ENCODE measurements at places on chromosomes 2 and 18.

GRCh38 chr2:151280271-151280670, 9.2 kb downstream of the NMI start:
- DNase-seq: no peak

DNA sequence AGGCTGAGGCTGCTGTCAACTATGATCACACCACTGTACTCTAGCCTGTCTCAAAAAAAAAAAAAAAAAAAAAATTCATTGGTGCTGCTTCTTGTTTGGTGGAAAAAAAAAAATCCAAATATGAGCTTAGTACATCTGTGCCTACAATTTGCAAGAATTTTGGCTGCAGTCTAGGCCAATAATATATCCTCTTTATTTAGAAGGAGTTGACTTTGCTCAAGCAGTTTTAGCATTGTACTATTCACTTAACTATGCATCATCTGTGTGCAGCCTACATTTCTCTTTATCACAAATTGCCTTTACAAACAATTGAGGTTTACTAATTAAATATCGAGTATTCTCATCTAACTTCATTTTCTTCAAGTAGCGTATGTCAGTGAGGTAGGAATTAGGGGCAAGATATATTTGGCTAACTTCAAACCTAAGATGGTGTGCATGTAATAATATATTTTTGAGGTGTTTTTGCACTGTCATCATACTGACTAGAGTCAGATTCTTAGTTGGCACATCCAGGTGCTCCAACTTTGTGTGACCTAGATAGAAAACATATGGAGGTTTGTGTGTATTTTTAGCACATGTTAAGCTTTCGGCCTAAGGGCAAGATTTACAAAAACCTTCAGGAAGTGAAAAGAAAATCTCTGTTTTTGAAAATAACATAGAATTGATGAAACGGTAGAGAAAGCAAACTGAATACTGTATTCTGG, 51.8 kb downstream of the PMS1 start:
- no peak for DNase-seq

GRCh38 chr2:86284987-86285386, 52.4 kb downstream of the REEP1 start:
- no peak for DNase-seq

- no peak for DNase-seq
Measured at GRCh38 chr2:60984720-60985119, 32.8 kb upstream of the PEX13 start.

- DNase-seq: peak; percentile 85
Measured at GRCh38 chr2:12716282-12717190, at the start of gene TRIB2. TRIB2 (plus strand) TSS chr2:12716936; CDS start chr2:12718308, 1,372 bp downstream.

GRCh38 chr2:201786471-201786870, 5.7 kb upstream of the ALS2 start:
- DNase-seq: no peak

- no peak for DNase-seq
Measured at GRCh38 chr2:85401844-85402243, 8.3 kb downstream of the CAPG start.

- no peak for DNase-seq
Measured at GRCh38 chr2:190640117-190640516, 8.8 kb upstream of the NAB1 start.

GRCh38 chr2:133838642-133839365, 270.5 kb upstream of the NCKAP5 start:
- DNase-seq: no peak

DNA sequence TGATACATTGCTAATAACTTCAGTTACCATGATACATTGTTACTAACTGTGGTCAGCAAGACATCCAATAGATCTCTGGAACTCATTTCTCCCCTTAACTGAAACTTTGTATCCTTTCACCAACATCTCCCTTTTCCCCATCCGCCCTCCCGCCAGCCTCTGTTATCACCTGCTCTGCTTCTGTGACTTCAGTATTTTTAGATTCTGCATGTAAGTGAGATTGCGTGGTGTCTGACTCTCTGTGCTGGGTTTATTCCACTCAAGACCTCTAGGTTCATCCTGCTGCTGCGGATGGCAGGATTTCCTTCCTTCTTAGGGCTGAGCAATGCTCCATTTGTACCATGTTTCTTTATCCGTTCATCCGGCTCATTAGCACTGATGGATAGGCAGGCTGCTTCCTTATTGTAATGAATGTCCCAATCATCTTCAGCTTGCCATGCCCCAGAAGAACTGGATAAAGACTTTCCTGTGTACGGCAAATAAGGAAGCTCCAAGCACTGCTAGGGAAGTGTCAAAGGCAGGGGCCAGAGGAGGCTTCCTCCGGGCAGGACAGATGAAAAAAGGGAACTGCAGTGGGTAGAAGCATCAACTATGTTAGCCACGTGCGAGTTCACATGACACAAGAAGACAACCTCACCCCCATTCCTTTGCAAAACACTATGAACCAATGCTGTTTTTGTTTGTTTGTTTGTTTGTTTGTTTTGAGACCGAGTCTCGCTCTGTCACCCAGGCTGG, 113.4 kb downstream of the EIPR1 start:
- DNase-seq: no peak

GRCh38 chr2:140085674-140086073, 1305.5 kb upstream of the NXPH2 start:
- no peak for DNase-seq

GRCh38 chr18:44742718-44743311, 62.1 kb downstream of the SETBP1 start:
- no peak for DNase-seq

DNA sequence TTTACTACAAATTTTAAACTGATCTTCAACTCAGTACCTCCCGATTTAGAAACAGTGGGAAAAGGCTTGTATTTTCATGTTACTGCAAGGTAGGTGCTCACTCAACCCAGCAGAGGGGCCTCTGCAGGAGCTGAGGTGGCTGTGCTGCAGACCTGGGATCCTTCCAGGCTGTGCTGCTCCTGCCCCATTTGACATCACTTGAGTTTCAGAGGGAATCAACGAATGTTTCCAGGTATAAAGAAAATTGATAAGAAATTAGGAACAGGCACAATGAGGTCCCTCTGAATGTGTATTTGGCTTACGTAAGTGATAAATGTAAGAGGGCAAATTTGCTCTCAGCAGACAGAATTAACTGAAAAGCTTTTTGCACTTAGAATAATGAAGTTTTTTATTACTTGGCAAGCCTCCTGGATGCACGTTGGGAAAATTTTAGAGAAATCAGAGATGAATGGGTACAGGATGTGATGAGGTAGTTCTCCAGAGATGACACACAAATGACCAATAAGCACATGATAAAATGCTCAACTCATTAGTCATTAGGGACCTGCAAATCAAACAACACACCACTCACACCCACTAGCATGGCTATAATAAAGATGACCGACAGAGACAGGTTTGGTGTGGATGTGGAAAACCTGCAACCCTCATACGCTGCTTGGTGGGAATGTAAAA, 114.0 kb downstream of the NOL10 start:
- no peak for DNase-seq

- peak; percentile 30 for DNase-seq
Measured at GRCh38 chr2:88874063-88874657, 182.7 kb downstream of the RPIA start.

DNA sequence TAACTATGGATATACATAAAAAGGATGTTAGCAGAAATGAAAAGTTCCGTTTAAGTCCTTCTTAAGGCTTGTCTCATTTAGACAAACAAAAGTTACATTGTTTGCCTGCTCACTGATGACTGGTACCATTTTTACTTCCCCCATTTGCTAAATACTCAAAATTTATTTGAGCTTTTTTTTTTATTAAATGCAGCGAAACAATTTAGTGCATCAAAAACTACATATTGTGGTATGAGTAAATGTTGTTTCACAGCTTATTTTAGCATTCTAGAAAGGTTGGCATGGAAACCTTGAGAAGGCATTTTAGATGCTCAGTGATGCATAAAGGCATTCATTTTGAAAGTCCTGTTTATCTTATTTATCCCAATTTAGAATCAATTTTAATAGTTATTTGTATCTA, 100.0 kb downstream of the MAP2 start:
- DNase-seq: no peak

- DNase-seq: no peak
Measured at GRCh38 chr18:78640246-78640995, 339.2 kb upstream of the SALL3 start.

- DNase-seq: no peak
Measured at GRCh38 chr2:168784993-168785392, 17.4 kb upstream of the NOSTRIN start.

DNA sequence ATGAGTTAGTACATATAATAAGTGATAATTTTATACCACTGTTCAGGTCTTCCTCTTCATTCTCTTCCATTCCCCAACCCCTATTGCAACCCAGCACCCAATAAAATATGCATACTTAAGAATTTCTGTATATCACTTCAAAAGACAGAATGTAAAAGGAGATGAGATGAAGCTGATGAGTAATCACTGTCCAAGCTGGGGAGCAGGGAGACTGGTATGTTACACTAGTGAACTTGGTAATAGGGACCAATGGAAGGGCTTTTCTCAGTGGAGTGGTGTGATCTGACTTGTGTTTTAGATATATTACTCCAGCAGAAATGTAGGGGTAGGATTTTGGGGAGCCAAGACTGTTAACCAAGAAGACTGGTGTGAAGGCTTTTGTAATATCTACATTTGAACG, 18.0 kb upstream of the ARHGAP28 start:
- DNase-seq: no peak

- DNase-seq: no peak
Measured at GRCh38 chr18:27394687-27395086, 209.6 kb upstream of the CHST9 start.

DNA sequence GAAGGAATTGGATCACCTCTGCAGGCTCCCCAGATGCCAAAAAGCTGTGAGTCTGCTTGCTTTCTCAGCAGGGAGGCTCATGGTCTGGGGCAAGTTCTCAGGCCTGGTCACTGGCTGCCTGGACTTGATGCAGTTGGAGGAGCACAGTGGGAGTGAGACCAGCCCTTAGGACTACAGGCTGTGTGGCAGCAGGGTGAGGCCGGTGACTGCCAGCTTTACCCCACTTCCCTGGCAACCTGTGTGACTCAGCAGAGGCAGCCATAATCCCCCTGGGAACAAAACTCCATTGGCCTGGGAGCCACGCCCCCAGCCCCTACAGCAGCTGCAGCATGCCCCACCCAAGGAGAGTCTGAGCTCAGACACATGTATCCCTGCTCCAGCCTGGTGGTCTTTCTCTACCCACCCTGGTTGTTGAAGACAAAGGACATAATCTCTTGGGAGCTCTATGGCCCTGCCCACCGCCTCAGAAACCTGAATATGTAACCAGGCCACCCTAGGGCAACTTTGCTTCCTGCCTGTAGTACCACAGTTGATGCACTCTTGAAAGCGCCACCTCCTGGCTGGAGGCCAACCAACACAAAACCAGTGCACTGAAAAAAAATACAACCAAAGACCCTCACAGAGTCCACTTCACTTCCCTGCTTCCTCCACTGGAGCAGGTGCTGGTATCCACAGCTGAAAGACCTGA, 106.8 kb upstream of the SPATS2L start:
- peak; percentile 10 for DNase-seq

GRCh38 chr2:20446255-20446916, 488 bp upstream of the RHOB start:
- no peak for DNase-seq

DNA sequence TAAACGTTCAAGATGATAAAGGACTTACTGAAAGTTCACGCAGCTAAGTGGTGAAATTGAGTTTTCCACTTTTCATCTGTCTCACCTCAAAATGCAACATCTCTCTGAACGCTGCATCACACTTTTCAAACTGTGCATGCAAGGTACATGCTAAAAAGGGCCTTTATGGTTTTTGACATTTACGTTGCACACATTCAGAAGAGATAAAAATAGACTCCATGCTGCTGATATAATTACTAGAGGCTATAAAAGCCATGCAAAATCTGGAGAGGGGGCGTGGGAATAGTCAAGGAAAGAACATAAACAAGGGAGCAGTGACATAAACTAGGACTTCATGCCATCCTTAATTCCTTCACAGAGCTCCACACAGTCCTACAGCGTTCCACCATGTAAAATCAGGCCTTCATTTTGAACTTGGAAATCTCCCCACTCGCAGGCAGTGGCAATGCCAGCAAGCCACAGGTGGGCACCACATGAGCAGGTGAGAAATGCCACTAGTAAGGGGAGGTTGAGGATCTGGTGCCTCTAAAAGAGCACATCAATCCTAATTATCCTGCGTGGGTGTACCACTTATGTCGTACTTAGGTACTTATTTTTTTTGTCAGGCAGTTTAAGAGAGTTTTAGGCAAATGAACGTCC, 71.4 kb downstream of the ZEB2 start:
- DNase-seq: no peak

DNA sequence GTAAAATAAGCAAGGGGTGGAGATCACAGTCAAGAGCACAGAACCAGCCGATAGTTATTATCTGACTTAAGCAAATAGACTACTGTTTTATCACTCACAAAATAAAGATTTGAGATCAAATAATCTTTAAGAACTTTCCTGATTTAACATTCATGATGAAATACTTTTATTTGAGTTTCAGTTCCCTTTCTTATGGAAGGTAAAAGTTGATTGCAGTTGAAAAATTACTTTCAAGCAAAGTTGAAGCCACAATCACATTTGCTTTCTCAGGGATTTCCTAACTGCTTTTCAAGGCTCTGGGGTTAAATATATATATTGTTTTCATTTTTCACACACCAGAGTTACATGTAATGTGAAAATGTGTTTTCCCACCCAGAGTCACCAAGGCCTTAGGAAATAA, 599.5 kb downstream of the KCNJ3 start:
- DNase-seq: no peak

DNA sequence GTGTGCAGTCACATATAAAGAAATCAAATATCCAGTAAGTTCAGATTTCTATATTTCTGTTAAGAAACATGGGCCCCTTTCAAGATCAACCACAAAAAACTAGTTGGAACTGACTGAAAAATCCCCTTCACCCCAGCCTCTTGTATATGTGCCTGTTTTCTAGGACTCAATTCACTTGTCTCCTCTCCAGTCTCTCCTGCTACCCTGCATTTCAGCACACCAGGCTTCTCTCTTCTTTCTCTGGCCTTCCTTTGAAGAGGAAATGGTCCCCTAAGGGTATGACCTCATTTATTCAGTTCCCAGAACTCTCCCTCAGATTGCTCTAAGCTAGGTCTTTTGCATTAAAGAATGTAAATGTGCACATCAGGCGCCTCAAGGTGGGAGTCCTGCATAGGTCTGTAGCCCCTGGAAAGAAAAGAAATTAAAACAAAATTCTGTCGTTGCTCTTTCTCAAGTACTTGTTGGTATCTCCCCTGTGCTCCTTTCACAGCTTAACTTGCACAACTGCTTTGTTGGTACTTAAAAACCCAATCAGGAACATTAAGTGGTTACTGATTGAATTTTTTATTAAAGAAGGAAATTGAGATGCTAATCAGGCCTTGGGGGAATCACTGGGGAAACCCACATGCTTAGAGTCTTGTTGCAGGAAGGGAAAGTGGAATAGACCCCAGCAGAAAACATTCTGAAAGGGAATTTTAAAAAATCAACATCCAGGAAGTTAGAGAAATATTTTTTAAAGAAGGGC, 278.4 kb downstream of the AGPS start:
- no peak for DNase-seq

GRCh38 chr2:7333960-7334493, 416.8 kb downstream of the RNF144A start:
- no peak for DNase-seq

DNA sequence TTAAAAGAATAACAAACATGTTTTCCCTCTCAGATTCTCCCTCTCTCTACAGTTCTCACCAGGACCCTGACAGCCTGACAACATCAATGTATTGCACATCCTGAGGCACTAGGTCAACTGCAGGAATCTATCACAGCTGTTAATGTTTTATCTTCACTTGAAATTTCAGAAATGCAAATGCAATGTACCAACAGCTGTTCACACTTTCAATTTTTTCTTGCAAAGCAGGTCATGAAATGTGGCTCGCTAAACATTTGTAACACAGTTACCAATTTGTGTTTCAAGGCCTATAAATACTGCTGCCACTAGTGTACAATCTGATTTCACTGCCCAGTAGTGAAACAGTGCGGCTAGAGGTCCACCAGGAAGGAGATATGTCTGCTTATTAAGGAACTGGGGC, 147.8 kb downstream of the EXOC6B start:
- no peak for DNase-seq
